ENCODE measurements at places on chromosomes 5 and 9.

GRCh38 chr5:80082731-80083100, 47.6 kb downstream of the THBS4 start:
- no peak for DNase-seq

GRCh38 chr9:134536101-134536900, 105.3 kb upstream of the COL5A1 start:
- DNase-seq: no peak

GRCh38 chr9:114288193-114289091, 34.5 kb upstream of the ORM1 start:
- no peak for DNase-seq

GRCh38 chr5:171629628-171630349, 155.8 kb upstream of the SMIM23 start:
- DNase-seq: peak; percentile 4

GRCh38 chr5:124671193-124671592, 75.2 kb downstream of the ZNF608 start:
- DNase-seq: no peak

DNA sequence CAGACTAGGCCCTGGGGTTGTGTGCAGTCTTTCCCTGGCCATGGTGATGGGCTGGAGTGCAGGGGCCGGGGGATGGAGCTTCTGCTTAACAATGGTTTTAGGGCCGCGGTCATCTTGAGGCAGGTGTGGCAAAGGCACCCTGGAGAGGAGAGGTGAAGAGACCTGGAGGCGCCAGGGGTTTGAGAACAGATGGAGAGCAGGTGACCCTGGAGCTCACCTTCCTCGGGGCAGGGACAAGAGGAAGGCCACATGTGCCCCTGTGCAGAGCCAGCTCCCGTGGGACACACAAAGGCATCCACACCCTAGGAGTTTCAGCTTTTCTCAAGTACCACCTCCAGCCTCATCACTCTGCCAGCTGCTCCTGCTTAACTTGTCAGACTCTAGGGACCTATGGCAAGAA, 46.4 kb upstream of the SH3GL2 start:
- DNase-seq: no peak

GRCh38 chr9:91945277-91946085, 4.5 kb downstream of the ROR2 start:
- DNase-seq: no peak

All from stimulated activated CD4-positive, alpha-beta T cell treated with anti-CD3 and anti-CD28 coated beads, TNF-alpha, amount 100 ng/mL, for 48 hours (primary cell).